Urinary bladder (tissue), 4 donors: ENCODE measurements at places on chromosomes 2 and 18. TPM values are rescaled to one million over a fixed set of nuclear protein-coding genes. Genes with fewer than 3 reads are reported as not detected.

The TEKT4 gene
- not detected for total RNA-seq

The ZNF519 gene
- 34.7 TPM for total RNA-seq

The CD207 gene
- total RNA-seq: not detected

The MAPK4 gene
- 3.6 TPM for total RNA-seq

The INSIG2 gene
- 32.3 TPM for total RNA-seq

The ALPG gene
- not detected for total RNA-seq
